ENCODE measurements at places on chromosomes 13 and 19.

GRCh38 chr19:48616491-48617056 is 1.7 kb upstream of the FAM83E start:
- peak overlapping the region; percentile 92 for H3K27ac ChIP-seq
- DNase-seq: no peak
- no peaks in the 10 kb centered on the region for H3K27me3 ChIP-seq
- H3K4me3 ChIP-seq: peak overlapping the region; percentile 99

GRCh38 chr13:91245288-91245687 is 102.2 kb upstream of the MIR17HG start:
- no peak overlapping the region for H3K4me3 ChIP-seq
- H3K27me3 ChIP-seq: no peaks in the 10 kb centered on the region
- H3K36me3 ChIP-seq: no peaks in the 10 kb centered on the region
- H3K27ac ChIP-seq: no peak overlapping the region
- H3K4me1 ChIP-seq: no peaks in the 10 kb centered on the region

DNA sequence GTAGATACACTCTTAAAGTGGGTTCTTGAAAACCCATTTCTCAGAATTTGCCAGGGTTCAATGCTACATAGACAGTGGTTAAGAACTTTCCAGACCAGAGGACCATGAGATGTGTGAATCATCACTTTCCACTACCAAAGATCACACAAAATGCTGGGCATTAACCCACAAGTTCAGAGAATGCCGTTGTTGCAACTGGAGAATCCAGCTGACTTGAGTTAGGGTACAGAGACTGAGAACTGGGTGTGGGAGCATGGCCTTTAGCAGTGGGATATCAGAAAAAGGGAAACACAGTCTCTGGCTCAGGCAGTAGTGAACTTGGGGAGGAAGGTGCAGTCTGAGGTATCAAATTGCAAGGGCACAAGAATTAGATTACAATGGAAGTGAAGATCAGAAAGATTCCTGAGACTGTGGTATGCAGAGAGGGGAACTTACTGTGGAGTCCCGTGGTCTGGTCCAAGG is 51.5 kb upstream of the WDFY2 start:
- no peak for DNase-seq
- H3K4me3 ChIP-seq: no peak overlapping the region
- no peak overlapping the region for H3K27ac ChIP-seq
- peaks cover 35% of the 10 kb centered on the region for H3K4me1 ChIP-seq
- no peaks in the 10 kb centered on the region for H3K27me3 ChIP-seq
- H3K36me3 ChIP-seq: peaks cover 3% of the 10 kb centered on the region

DNA sequence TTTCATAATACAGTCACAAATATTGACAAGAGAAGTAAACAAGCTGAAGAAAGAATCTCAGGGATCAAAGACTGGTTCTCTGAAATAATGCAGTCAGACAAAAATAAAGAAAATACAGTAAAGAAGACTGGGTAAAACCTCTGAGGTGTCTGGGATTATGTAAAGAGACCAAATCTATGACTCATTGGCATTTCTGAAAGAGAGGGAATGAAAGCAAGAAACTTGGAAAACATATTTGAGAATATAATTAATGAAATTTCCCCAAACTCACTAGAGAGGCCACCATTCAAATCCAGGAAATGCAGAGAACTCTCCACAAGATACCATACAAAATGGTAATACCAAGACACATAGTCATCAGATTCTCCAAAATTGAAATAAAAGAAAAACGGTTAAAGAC is 53.0 kb upstream of the GPC6 start:
- H3K4me3 ChIP-seq: no peak overlapping the region
- H3K27ac ChIP-seq: no peak overlapping the region
- H3K36me3 ChIP-seq: no peaks in the 10 kb centered on the region
- H3K4me1 ChIP-seq: no peaks in the 10 kb centered on the region
- H3K27me3 ChIP-seq: no peaks in the 10 kb centered on the region

- H3K36me3 ChIP-seq: no peaks in the 10 kb centered on the region
- no peak overlapping the region for H3K4me3 ChIP-seq
- no peak overlapping the region for H3K27ac ChIP-seq
These were observed 21.0 kb downstream of the ITGBL1 start for GRCh38 chr13:101473458-101473857.

DNA sequence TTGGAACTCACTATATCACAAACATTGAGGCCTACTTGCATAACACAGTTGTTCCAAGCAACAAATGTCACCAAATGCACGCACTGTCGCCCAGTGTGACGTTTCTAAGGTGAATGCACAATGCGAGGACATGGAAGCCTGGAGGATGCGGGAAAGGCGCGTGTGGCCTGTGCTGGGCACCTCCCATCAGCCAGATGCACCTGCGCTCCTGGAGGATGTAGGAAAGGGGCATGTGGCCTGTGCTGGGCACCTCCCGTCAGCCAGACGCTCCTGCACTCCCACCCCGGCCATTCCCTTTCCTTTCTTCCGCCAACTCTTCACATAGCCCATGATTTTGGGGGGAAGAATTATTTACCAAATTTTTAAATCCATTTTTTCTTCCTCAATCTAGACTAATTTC is 202.4 kb upstream of the SOX1 start:
- H3K27me3 ChIP-seq: peaks cover 3% of the 10 kb centered on the region
- no peak overlapping the region for H3K27ac ChIP-seq
- H3K4me1 ChIP-seq: no peaks in the 10 kb centered on the region
- no peaks in the 10 kb centered on the region for H3K36me3 ChIP-seq
- no peak for DNase-seq
- no peak overlapping the region for H3K4me3 ChIP-seq

DNA sequence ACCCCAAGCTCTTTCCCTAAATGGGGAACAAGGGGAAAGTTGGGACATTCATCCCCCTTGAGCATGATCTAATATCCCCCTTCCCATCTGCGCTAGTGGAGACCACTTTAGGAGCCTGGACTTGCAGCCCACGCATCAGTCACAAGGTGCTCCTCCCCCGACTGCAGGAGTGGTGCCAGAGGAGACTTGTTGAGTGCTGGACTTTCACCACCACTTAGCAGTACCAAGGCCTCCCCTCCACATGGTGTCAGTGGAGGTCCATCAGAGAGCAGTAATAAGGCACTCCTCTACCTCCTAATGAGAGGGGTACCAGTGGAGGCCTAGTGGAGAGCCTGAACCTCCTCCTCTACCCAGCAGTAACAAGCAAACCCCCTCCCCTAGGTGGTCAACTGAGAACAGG is 22.5 kb downstream of the CAB39L start:
- peak; percentile 6 for DNase-seq
- H3K4me3 ChIP-seq: no peak overlapping the region
- H3K36me3 ChIP-seq: peaks cover 1% of the 10 kb centered on the region
- H3K27me3 ChIP-seq: no peaks in the 10 kb centered on the region
- H3K27ac ChIP-seq: no peak overlapping the region
- peaks cover 12% of the 10 kb centered on the region for H3K4me1 ChIP-seq

- DNase-seq: no peak
- no peaks in the 10 kb centered on the region for H3K36me3 ChIP-seq
- H3K4me1 ChIP-seq: peaks cover 2% of the 10 kb centered on the region
- no peak overlapping the region for H3K4me3 ChIP-seq
These were observed 53.0 kb downstream of the EDNRB start for GRCh38 chr13:77865622-77866021.

GRCh38 chr13:41701676-41702075 is 244.3 kb downstream of the RGCC start:
- no peak for DNase-seq
- H3K27me3 ChIP-seq: no peaks in the 10 kb centered on the region
- no peak overlapping the region for H3K4me3 ChIP-seq

GRCh38 chr19:5078182-5078581 is 109.3 kb downstream of the KDM4B start:
- DNase-seq: no peak
- no peak overlapping the region for H3K4me3 ChIP-seq
- peaks cover 17% of the 10 kb centered on the region for H3K36me3 ChIP-seq
- H3K27ac ChIP-seq: no peak overlapping the region
- H3K27me3 ChIP-seq: no peaks in the 10 kb centered on the region

DNA sequence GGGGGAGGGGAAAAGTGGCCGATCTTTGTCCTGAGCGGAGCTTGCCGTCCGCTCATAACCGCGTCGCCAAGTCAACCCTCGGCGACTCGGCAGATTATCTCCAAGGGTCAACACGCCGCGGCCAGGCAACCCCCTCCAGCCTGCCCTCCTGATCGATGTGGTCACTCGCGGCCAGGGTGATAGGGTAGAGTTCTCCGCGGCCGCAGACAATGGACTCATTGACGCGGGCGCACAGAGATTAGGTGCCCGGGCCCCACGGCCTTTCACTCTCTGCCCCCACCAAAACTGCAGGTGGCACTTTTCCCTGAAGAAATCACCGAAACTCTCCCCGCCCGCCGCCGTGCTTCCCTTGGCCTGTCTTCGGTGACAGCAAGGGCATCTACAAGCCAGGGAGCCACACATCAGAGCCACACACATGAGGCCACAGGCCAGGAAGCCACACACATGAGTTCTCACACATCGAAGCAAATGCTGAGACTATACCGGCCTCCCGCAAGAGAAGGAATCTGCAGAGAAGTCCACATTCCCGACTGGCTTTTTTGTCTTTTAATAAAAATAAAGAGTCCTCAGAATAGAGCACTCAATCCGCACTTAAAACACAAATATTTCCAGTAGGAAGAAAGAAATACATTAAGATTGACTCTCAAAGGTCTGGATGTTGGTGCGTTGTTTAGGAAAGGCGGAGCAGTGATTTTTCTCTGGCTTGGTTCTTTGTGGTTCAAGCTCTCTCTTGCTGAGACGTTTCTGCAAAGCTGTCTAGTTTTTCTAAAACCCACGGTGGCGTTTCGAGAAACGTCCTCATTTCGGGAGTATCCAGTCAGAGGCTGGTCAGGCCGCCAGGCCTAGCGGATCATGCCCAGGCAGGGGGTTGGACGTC is 1.5 kb upstream of the PDX1 start:
- H3K4me3 ChIP-seq: peak overlapping the region; percentile 53
- peak overlapping the region; percentile 86 for H3K27ac ChIP-seq
- peaks cover 83% of the 10 kb centered on the region for H3K27me3 ChIP-seq
- no peak for DNase-seq
- peaks cover 2% of the 10 kb centered on the region for H3K36me3 ChIP-seq
- peaks cover 46% of the 10 kb centered on the region for H3K4me1 ChIP-seq

- no peak overlapping the region for H3K27ac ChIP-seq
- H3K4me1 ChIP-seq: no peaks in the 10 kb centered on the region
- no peak overlapping the region for H3K4me3 ChIP-seq
- DNase-seq: no peak
- H3K36me3 ChIP-seq: no peaks in the 10 kb centered on the region
- H3K27me3 ChIP-seq: peaks cover 45% of the 10 kb centered on the region
These were observed 122.4 kb upstream of the LSM14A start for GRCh38 chr19:34049944-34050343.

GRCh38 chr19:48582168-48582567 is 24.4 kb upstream of the SPACA4 start:
- H3K4me3 ChIP-seq: no peak overlapping the region
- H3K27ac ChIP-seq: no peak overlapping the region
- peaks cover 7% of the 10 kb centered on the region for H3K4me1 ChIP-seq
- no peak for DNase-seq
- peaks cover 15% of the 10 kb centered on the region for H3K27me3 ChIP-seq
- no peaks in the 10 kb centered on the region for H3K36me3 ChIP-seq

- no peak overlapping the region for H3K4me3 ChIP-seq
- no peaks in the 10 kb centered on the region for H3K27me3 ChIP-seq
- no peak overlapping the region for H3K27ac ChIP-seq
- no peak for DNase-seq
- no peaks in the 10 kb centered on the region for H3K36me3 ChIP-seq
These were observed 19.0 kb upstream of the ACOD1 start for GRCh38 chr13:76929320-76929719.

DNA sequence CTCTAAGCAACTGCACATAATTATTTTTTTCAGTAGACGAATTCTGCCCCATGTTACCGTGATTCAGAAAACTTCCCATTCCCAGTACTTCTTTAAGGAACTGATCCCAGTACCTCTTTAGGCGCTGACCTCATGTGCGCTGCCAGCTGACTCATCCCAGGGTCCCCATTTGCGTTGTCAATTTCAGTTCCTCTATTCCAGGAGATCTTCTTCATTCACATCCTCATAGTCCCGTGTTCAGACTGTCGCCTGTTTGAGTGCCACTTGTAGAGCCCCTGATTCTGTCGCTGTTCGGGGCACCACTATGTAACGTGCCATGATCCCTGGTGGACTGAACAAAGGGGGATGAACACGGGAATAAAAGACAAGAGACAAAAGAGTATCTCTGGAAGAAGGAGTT is 16.4 kb downstream of the FPR3 start:
- peaks cover 4% of the 10 kb centered on the region for H3K36me3 ChIP-seq
- DNase-seq: no peak
- no peak overlapping the region for H3K27ac ChIP-seq
- no peak overlapping the region for H3K4me3 ChIP-seq

DNA sequence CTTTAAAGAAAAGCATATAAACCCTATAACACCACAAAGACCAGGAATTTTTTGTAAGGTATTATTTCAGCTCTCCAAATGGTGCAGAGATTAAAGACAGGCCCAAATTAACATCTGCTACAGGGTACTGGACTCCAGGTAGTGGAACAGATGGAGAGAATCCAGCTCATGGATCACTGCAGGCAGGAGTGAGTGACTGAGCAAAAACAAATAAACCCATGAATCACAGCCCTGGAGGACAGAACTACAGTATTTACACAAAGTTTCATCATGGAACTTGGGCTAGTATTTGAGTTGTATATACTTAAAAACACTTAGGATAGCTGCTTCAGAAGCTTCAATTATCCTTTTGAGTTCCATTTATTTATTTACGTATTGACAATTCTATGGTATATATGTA is 132.8 kb upstream of the SPRY2 start:
- no peaks in the 10 kb centered on the region for H3K36me3 ChIP-seq
- H3K4me1 ChIP-seq: no peaks in the 10 kb centered on the region
- H3K4me3 ChIP-seq: no peak overlapping the region

- H3K4me3 ChIP-seq: no peak overlapping the region
- no peaks in the 10 kb centered on the region for H3K27me3 ChIP-seq
- peaks cover 50% of the 10 kb centered on the region for H3K36me3 ChIP-seq
These were observed 9.4 kb downstream of the SAMD4B start for GRCh38 chr19:39351537-39352064.

DNA sequence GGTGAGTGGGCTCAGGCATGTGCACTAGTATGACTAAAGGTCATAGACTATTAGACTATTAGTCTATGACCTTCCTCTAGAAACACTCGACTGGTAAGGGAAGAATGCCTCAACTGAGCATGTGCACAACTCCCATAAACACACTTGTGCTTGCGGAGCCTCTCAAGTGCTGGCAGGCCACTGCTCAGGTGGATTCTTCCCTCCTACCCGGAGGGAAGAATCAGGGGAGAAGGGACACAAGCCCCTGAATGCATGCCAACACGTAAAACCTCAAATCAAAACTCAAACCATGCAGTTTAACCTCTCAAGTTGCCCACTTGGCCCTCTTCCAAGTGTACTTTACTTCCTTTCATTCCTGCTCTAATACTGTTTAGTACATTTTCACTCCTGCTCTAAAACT is 287.6 kb upstream of the SGCG start:
- H3K27me3 ChIP-seq: no peaks in the 10 kb centered on the region
- no peaks in the 10 kb centered on the region for H3K4me1 ChIP-seq
- no peak overlapping the region for H3K27ac ChIP-seq
- peaks cover 1% of the 10 kb centered on the region for H3K36me3 ChIP-seq

DNA sequence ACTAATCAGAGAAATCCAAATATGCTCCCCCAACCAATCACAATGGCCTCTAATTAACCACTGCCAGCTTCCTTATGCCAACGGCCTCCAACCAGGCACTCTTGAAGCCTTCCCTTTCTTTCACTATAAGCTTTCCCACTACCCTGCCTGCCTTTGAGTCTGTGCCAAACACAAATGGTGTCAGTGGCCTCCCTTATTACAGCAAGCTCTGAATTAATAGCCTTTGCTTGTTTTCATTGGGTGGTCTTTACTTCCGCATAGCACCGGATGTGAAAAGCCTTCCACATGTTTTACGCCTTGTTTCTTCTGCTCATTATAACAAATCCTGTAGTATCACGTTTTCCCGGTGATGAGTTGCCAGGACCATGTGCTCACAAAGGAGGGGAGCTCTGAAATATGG is 1.4 kb upstream of the EDDM13 start:
- no peaks in the 10 kb centered on the region for H3K4me1 ChIP-seq
- no peaks in the 10 kb centered on the region for H3K27me3 ChIP-seq
- H3K27ac ChIP-seq: no peak overlapping the region

Data from stimulated activated naive B cell treated with anti-CD40 and anti-IgM and Interleukin-4, amounts not matched to agents 10 μg/mL and 1 μg/mL and 100 μg/mL, for 72 hours (primary cell).